ENCODE measurements at places on chromosomes 13 and 19.

DNA sequence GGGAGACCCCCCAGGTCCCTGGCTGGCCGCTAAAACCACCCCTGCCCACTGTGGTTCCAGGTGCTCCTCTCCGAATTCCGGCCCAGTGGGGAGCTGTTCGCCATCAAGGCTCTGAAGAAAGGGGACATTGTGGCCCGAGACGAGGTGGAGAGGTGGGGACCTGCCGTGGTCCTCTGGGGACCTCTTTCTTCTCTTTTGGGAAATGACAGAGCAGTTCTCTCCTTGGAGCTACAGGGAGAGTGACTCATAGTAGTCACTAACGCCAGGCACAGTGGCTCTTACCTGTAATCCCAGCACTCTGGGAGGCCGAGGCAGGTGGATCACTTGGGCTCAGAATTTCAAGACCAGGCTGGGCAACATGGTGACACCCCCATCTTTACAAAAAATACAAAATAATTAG lies 7.3 kb downstream of the PTGER1 start:
- H3K4me3 ChIP-seq: no peak overlapping the region
- H3K27ac ChIP-seq: no peak overlapping the region
- H3K36me3 ChIP-seq: peaks cover 30% of the 10 kb centered on the region
- H3K4me1 ChIP-seq: peaks cover 5% of the 10 kb centered on the region

DNA sequence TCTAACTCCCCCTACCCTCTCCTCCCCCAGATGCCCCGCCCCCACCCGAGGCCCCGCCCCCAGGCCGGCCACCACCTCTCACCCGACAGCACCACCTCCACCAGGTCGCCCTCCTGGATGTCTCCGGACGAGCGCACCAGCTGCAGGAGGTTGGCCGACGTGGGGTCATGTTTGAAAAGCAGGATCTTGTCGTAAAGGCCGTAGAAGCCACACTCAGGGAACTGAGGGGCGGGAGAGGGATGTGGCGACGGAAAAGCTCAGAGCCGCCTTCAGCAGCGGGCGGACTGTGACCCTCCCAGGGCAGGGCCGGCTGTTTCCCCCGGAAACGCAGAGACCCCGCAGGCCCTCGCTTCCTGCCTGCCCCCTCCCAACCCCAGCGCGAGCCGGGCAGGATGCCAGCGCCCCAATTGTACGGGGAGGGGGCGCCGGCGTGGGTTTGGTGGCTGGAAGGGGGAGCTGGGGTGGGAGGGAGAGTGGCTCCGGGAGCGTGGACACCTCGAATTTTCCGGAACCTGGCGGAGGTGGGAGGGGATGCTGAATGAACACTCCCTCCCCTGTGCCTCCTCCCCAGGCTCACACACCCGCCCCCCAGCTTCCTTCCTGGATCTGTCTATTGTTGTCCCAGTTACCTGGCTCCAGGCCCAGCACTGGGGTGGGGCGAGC lies 3.0 kb downstream of the PRKD2 start:
- peak overlapping the region; percentile 96 for H3K27ac ChIP-seq
- no peaks in the 10 kb centered on the region for H3K27me3 ChIP-seq
- peaks cover 28% of the 10 kb centered on the region for H3K4me1 ChIP-seq
- peak; percentile 89 for DNase-seq
- H3K4me3 ChIP-seq: peak overlapping the region; percentile 95

- peaks cover 12% of the 10 kb centered on the region for H3K27me3 ChIP-seq
- no peak overlapping the region for H3K4me3 ChIP-seq
- peaks cover 15% of the 10 kb centered on the region for H3K4me1 ChIP-seq
- no peak for DNase-seq
Measured at GRCh38 chr19:8611391-8611876, 919 bp upstream of the ADAMTS10 start.

DNA sequence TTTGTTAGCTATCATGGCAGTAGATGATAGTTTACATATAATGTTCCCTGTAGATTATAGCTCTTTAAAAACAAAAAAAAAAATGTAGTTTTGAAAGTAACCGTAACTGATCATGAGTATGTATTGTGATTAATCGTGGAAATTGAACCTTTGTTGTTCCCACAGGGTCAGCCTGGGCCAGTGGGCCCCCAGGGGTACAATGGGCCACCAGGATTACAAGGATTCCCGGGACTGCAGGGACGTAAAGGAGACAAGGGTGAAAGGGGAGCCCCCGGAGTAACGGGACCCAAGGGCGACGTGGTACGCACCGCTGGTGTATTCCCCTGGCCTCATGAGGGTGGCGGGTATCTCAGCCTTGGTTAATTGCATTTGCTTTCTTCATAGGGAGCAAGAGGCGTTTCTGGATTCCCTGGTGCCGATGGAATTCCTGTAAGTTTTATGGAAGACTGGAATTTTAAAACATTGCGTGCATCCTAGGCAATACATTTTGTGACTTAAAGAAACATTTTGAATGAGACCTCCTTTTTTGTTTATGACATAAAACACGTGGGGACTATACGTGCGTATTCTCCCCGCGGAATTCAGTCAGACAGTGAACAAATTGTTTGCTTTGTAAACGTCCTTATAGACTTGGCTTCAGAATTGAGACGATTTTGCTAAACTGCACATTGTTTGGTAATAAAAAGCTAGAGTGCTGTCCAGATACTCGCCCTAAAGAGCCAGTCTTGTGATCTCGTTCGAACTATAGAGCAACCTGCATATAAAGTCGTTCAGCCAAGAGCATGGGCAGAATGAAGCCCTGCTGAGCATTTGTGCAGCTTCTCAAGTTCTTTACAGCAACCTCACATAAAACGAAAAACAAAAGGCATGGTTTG lies 117.7 kb downstream of the COL4A2 start:
- no peak overlapping the region for H3K27ac ChIP-seq
- H3K27me3 ChIP-seq: peaks cover 74% of the 10 kb centered on the region
- H3K4me1 ChIP-seq: peaks cover 9% of the 10 kb centered on the region

GRCh38 chr19:16867211-16867610 lies 21.6 kb upstream of the F2RL3 start:
- H3K4me1 ChIP-seq: peaks cover 9% of the 10 kb centered on the region
- peaks cover 17% of the 10 kb centered on the region for H3K36me3 ChIP-seq
- no peak overlapping the region for H3K4me3 ChIP-seq
- H3K27ac ChIP-seq: no peak overlapping the region
- no peaks in the 10 kb centered on the region for H3K27me3 ChIP-seq

DNA sequence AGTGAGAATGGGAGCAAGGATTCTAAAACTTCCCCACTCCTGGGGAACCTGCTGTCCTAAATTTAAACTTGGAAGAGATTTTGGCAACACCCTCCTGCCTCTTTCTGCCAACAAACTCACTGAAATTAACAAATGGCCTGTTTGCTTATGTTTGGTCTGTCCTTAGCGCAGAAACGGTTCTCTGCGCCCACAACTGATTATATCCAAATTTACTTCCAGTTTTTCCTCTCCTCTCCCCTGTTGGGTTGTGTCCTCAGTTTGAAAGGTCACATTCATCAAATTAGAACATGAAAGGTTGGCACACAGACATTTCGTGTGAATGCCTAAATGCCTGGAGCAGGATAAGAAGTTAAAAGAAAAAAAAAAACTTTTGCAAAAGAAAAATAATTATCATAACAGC lies 56.4 kb upstream of the MRI1 start:
- no peak overlapping the region for H3K27ac ChIP-seq
- no peaks in the 10 kb centered on the region for H3K4me1 ChIP-seq
- peaks cover 5% of the 10 kb centered on the region for H3K27me3 ChIP-seq
- DNase-seq: no peak

DNA sequence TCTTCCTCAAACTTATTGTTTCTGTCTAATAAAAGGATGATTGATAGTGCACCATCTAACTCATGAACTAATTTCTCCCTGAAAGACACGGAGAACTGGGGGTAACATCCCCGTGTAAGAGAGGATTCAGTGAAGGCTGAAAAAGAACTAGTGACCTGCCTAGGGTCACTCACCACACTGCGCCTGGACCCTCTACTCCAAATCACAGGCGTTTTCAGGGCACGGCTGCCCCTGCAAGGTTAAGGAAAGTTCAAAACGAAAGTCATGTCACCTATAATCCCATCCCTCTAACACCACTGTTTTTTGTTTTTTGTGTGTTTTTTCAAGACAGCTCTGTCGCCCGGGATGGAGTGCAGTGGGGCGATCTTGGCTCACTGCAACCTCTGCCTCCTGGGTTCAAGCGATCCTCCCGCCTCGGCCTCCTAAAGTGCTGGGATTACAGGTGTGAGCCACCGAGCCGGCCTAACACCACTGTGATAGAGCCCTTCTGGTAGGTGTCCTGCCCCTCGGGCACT lies 8.7 kb downstream of the URAD start:
- no peak overlapping the region for H3K4me3 ChIP-seq
- DNase-seq: no peak
- H3K36me3 ChIP-seq: no peaks in the 10 kb centered on the region
- peaks cover 87% of the 10 kb centered on the region for H3K27me3 ChIP-seq

- no peak overlapping the region for H3K4me3 ChIP-seq
- no peak overlapping the region for H3K27ac ChIP-seq
- DNase-seq: no peak
Measured at GRCh38 chr13:23632741-23633140, 62.5 kb downstream of the TNFRSF19 start.

GRCh38 chr13:109665240-109665639 lies 121.1 kb downstream of the IRS2 start:
- no peak for DNase-seq
- H3K27me3 ChIP-seq: no peaks in the 10 kb centered on the region
- H3K4me1 ChIP-seq: no peaks in the 10 kb centered on the region
- H3K4me3 ChIP-seq: no peak overlapping the region
- H3K27ac ChIP-seq: no peak overlapping the region

DNA sequence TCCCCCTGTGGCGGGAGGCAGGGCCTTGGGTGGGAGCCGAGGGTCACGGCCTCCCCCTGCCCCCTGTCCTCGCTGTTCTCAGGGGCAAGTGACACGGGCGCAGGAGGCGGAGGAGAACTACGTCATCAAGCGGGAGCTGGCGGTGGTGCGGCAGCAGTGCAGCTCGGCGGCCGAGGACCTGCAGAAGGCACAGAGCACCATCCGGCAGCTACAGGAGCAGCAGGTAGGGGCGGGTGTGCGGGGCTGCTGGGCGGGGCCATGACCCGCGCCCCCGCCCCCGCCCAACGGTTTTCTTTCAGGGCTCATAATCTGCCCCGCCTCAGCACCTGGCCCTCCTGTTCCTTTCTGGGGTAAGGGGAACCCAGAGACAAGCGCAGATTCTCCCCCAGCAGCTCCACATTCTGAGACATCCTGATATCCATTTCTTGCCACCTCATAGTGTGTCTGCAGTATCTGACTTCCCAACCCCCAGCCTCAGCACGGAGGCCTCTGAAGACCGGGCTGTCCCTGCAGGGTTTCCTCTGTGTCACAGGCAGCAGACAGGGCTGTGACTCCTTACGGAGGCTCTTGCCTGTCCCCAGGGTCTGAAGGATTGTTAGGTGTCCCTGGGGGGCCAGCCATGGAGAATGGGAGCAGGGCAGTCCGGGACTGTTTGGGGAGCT lies 15.9 kb downstream of the PRR36 start:
- H3K4me3 ChIP-seq: no peak overlapping the region
- peaks cover 14% of the 10 kb centered on the region for H3K27me3 ChIP-seq
- no peaks in the 10 kb centered on the region for H3K36me3 ChIP-seq

DNA sequence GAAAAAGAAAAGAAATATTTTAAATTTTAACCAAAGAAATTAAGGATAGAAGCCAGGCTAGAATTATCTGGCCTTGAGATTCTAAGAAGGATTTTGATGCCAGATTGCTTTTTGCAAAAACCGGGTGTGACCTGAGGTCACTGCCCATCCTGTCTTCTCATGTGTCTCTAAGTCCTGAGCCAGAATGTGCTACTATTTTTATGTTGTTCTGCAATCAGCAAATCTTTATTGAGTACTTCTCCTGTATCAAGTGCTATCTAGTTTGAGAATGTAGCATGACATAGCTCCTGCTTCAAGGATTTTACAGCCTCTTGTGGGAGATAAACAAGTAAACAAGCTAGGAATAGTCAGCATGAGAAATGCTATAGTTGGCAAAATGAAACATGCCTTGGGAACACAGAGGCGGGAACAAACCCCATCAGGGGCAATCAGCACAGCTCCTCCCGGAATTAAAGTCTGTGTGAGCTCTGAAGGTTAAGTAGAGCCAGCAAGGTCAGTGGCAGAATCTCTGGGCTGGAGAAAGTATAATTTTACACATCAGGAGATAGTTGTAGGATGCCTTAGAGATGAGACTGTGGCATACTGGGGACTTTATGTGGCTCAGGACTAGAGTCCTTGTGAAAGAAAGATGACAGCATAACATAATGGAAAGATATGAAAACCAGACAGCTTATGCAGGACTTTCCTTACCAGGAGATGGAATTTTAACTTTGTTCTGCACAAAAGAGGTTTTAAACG lies 899.5 kb upstream of the SLC10A2 start:
- H3K27ac ChIP-seq: no peak overlapping the region
- H3K27me3 ChIP-seq: no peaks in the 10 kb centered on the region
- no peak overlapping the region for H3K4me3 ChIP-seq

GRCh38 chr19:17178291-17178690 lies 36.9 kb upstream of the USE1 start:
- no peaks in the 10 kb centered on the region for H3K27me3 ChIP-seq
- H3K4me1 ChIP-seq: peaks cover 22% of the 10 kb centered on the region
- no peak overlapping the region for H3K27ac ChIP-seq
- peaks cover 45% of the 10 kb centered on the region for H3K36me3 ChIP-seq
- H3K4me3 ChIP-seq: no peak overlapping the region

DNA sequence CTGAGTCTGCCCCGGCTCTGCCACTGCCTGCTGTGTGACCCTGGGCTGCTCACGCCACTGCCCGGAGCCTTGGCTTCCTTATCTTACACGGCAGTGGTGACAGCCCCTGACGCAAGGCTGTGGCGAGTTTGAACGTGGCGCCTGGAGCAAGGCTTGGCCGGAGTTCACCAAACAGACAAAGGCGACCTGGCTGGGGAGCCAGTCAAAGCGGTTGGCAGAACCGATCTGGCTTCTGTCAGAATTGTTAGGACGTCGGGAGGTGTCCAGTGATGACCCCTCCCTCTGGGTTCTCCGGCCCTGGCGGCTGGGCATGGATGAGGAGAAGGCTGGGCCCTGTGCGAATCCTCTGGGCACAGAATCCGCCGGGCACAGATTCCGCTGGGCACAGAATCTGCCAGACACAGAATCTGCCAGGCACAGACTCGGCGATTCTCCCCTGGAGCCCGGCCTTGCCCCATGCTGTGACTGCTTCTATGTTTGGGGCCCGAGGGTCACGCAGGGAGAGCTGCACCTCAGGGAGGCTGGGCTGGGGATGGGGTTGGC lies 11.7 kb upstream of the TMEM255B start:
- H3K27ac ChIP-seq: no peak overlapping the region
- no peak for DNase-seq
- no peaks in the 10 kb centered on the region for H3K36me3 ChIP-seq
- H3K27me3 ChIP-seq: no peaks in the 10 kb centered on the region
- H3K4me3 ChIP-seq: no peak overlapping the region

DNA sequence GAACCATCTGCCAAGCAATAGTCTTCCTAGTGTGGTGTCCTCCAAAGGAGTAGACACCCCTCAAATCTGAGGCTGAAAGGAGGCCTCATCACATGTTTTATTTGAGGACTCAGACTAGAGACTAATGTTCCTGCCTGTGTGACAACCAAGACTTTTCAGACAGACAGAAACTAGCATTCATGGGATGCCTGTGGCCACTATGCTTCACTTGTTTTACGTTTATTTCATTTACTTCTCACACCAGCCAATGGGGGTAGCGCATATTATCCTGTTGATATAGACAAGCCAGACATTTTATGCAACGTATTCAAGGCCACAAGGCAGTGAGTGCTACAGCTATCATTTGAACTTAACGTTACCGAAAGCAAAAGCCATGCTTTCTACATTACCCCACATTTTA lies 391.7 kb upstream of the HTR2A start:
- no peaks in the 10 kb centered on the region for H3K36me3 ChIP-seq
- no peaks in the 10 kb centered on the region for H3K27me3 ChIP-seq
- no peaks in the 10 kb centered on the region for H3K4me1 ChIP-seq
- no peak for DNase-seq
